ENCODE measurements at places on chromosomes 3 and 15.

DNA sequence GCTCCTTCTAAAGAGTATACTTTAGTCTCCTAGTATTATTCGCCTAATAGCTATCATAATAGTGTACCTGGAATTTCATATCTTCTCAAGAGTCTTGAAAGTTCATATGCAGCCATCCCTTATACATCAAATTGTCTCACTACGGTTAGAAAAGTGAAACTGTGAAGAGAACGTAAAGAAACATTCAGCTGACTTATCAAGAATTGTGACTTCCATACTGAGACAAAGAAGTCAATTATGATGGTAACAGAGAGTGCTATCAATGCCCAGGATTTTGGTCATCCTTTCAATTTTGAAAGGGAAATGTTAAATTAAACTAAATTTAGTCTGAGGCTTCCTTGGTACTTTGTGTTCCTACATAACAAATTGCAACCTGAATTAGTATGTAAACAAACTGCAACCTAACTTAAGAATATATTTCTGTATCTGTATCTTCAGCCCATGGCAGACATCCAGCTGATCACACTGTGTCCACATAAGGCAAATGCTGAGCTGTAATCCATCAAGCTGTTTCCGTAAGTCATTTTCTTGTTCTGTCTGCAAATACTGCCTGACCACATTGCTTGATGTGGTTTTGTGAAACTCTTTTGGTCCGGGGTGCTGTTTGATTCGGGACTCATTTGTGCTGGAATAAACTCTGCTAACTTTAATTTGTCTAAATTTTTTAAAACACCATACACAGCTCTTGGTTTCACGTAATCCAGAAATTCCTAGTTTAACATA lies 469.6 kb downstream of the SI start:
- DNase-seq = no peak

DNA sequence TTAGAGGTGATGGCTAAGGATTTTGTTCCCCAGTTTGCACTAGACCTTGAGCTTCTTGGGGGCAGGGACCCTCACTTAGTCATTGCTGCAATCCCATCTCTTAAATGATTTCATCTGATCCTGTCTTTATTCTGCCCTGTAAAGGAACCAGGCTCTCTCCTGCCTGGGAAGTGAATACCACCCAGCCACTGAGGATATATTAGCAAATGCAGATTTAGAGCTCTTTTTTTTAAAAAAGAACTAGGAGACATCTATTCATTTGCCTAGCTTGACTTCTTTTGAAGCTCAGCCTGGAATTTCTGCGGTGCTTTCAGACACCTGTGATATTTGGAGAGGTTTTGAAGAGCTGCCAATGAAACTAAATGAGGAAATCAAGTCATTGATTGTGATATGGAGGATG lies 41.8 kb downstream of the CA12 start:
- DNase-seq = no peak

DNA sequence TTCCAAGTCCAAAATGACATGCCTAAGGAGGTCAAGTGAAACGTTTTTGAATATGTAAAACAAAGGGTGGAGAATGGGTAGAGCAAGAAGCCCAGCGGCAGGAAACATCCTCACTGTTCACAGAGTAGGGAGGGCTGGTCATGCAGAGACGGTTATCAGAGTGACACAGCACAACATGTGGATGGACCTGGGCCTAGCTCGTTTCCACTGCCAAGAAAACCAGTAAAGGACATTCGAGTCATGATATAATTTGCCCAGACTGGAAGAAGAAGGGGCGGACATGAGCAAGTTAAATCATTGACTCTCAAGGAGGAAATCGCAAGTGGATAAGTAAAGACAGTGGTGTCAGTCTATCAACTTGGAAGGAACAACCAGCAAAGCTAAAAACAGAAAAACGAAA lies 89.3 kb downstream of the LRIG1 start:
- DNase-seq = no peak

DNA sequence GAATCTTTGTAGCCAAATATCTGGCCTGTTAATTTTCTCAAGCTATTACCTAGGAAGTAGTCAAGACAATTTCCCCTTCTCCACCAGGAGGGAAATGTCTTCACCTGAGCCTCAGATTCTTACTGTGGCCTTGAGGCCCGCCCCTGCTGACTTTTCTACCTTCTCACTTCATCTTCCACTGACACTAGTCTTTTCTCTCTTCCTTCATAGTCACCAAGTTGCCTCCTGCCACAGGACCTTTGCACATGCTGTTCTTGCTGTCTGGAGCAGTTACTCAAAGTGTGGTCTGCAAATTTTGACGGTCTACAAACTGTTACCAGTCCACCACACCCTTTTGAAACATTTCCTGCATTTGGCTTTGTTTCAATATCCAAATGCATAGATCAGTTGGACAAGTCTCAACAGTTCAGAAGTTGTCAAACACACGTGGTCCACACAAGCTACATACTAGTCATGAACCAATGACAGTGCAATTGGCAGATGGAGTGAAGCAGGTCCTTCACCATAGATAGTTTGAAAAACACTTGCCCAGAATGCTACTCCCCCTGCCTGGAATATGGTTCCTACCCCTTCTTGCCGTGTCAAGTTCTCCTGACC lies 100.5 kb downstream of the OSBPL10 start:
- DNase-seq = no peak

- no peak for DNase-seq
Measured at GRCh38 chr3:138854204-138854603, 19.5 kb upstream of the PIK3CB start.

DNA sequence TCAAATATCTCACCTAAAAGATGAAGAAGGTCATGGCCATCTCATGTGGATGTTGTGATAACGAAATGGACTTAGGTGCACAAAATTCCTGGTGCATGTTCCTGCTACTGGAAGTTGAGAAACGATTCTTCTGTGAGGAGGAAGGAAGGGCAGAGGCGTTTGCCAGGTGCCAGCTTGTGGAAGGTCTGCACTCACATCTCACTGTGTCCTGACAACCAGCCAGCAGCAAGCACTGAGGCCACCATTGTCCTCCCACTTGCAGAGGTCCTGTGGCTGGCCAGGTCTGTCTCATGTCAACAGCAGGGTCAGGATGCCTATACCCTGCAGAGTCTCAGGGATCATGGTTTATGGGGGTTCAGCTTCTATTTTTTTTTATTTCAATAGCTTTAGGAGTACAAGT lies 3.7 kb downstream of the FAM240A start:
- DNase-seq = no peak

DNA sequence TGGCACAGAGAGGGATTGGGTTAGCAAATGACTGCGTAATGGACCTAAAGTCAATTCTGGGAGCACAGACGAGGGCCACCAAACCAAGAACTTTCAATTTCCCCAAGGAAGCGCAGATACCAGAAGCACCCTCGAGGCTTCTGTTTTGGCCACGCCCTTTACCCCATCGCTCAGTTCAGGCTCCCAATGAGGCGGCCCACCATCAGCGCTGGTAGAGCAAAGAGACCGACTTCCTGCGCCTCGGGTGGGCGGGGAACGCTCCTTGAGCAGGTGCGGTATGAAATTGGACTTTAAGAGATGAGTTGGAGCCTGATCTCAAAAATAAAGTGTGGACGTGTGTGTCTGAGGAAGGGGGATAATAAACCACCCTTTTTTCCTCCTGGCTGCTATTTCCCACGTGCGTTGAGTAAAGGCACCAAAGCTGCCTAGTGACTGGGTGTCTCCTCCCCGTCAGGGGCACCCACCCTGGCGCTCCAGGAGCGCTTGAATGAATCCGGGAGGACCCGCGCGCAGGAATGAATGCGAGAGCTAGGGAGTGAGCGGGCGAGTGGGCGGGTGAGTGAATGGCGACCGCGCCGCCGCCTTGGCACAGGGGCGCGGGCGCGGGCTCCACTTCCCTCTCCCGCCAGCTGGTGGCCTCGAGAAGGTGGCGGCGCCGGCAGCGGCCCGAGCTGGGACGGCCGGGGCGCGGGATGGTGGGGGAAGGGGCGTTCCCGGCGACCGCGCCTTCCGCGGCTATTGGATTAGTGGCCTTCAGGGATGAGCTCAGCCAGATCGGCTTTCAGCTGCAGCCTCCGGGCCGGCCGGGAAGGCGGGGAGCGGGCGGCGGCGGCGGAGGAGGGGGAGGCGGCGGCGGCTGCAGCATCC lies at the start of gene SPSB4:
Gene SPSB4 (plus strand): TSS at position 772 of the 867 bp plus-strand sequence. CDS start 14,758 bp downstream, outside the sequence.
- no peak for DNase-seq

- DNase-seq = no peak
Measured at GRCh38 chr3:78972617-78973301, 795.0 kb downstream of the ROBO1 start.

DNA sequence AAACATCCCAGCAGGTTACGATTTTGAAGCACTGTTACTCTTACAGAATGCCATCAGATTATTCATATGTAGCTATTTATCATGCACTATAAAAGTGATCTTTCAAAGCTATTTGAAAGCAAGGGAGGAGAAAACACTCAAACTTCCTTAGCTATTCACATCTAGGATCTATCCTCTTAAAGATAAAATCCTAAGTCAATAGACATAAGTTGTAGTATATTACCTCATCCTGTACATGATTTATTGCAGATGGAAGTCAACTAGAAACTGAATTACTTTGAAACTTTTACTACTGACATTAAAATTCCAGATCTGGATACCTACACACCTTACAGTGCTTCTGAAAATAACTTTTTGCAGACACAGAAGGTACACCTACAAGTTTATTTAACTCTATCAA lies 197.2 kb downstream of the MEIS2 start:
- no peak for DNase-seq

Data from effector CD4-positive, alpha-beta T cell (primary cell).